ENCODE measurements at places on chromosomes 2 and 18.

DNA sequence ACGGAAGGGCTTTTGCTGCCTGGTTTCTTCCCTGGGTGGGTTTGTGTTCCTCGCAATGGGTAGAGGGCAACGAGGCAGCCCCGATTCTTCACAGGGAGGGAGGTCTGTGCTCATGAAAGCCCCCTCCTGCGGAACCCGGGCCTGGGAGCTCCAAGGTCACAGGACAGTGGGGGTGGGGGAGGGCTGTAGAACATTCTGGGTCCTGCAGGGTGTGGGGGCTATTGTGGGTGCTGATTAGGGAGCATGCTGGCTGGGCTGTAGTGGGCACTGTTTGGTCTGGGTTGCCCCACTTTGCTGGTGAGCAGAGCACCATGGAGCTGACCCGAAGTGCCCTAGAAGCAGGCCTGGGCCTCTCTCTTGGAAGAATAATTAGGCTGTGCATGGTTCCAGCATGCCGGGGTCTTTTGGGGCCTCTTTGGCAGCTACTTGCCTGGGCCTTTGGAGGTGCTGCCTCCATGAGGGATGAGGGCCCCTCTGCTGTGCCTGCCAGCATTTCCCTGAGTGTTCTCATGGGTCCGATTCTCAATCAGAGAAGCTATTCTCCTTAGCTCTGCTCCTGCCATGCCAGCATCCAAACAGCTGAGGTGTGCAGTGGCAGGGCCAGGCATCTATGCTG, 232.2 kb upstream of the HS6ST1 start:
- no peak for DNase-seq

DNA sequence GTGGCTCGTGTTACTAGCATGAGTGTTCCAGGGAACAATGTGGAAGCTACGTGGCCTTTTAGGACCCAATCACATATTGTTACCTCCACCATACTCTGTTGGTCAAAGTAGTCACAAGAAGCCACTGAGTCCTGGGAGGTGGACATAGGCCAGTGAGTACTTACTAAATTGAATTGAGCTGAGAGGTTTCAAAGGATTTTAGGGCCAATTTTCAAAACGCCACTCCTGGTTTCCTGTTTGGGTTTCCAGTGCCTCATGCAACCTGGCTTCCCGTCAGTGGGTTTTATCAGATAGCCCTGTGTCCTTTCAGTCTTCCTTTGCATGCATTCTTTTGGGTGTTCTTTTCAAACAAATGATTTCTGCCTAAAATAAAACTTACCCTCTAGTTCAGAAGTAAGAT, 56.3 kb downstream of the FBLN7 start:
- no peak for DNase-seq

DNA sequence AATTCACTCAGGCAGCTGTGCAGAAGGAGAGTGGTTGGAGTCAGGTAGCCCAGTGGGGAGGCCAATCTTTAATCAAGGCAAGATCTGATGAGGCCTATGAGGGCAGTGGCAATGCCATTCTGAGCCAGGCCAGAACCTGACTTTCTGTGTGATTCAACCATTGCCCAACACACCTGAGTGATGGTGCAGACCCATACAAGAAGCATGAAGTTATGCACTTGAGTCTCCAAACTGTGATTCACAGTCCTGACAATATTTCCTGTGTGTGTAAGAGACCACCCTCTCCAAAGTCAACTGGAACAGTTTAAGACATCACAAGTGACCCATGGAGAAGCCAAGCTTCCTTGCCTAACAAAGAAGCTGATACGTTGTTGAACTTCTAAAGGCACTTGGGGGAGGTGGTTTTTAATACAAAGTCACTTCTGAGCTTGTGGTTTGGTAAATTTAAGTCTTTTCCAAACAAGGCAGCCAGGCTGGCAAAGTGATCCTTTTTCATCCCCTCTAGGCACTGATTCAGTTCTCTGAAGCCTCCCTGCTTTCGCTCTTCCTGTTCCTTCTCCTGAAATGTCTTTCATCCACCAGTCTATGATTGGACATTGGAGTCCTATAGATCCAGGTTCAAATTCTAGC, 49.0 kb downstream of the VSNL1 start:
- no peak for DNase-seq

DNA sequence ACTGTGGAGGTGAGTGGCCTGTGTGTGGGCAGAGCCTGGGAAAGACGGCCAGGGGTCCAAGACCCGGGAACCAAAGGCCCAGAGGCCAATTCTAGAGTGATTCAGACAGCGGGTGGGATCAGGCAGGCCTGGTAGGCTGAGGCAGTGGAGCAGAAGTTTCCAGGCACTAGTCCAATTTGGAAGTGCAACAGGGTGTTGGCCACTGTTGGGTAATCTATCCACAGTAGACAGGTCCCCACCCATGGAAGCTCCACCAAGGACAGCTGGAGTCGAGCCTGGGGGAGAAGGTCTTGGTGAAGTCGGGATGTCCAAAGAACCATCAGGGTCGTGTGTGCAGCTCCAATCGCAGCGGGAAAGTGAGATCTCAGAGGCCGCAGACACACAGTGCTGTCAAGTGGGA, 125.8 kb upstream of the COPS8 start:
- DNase-seq: no peak

- no peak for DNase-seq
These were observed 356.8 kb downstream of the NR4A2 start for GRCh38 chr2:155975734-155976133.

DNA sequence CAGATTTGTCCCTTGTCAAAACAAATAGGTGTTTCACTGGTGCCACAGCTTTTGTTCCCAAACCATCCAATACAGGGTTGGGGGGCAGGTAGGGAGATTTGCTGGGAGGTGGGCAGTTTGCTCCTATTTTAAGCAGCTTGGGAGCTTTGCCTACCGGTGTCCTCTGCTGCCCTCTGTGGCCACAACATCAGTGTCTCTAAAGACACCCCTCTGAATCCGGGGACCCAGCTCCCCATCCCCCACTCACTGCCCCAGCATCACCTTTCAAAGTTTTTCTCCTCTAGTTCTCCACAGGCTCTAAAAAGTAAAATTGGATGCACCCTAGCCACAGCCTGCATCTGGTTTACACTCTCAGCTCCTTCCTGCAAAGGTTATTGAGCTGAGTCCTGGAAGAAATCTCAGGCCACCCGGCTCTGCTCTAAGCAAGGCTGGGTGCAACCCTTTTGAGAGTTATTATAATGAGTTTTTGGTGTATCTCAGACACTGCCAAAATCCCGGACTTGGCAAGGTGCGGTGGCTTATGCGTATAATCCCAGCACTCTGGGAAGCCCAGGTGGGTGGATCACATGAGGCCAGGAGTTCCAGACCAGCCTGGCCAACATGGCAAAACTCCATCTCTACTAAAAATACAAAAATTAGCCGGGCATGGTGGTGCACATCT, 2.9 kb upstream of the EPAS1 start:
- DNase-seq: peak; percentile 31

- no peak for DNase-seq
These were observed 493.2 kb upstream of the FANCL start for GRCh38 chr2:58734365-58734764.

- no peak for DNase-seq
These were observed 198.2 kb downstream of the CYP26B1 start for GRCh38 chr2:71949537-71949798.

DNA sequence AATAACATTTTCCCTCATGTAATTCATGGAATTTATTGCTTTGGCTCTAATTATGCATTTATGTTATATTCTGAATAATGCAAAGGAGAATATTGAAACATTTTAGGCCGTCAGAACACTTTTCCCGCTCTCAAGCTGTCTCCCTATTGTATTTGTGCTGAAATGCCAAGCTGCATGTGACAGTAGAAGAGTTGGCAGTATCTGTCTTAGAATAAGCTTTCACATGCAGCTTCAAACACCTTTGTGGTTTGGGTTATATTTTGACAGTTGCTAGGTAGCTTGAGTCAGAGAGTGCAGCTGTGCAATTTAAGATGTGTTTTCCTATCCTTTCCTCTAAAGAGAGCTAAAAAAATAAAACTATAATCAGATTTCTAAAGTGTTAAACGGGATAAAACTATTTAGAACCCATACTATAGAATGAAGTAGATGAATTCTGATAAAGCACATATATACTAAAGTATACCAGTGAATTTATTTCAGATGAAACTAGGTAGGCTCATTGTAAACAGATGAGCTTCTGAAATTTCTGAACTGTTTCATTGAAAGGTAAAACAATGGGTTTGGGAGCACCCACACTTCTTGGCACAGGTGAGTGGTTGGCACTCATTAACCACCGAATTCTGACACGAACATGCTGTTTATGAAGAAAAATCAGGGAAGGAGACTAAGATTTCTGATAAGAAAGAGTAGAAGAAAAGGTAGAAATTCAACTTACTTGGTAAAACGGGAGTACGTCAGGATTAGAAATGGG, 43.4 kb downstream of the PLCL1 start:
- no peak for DNase-seq

DNA sequence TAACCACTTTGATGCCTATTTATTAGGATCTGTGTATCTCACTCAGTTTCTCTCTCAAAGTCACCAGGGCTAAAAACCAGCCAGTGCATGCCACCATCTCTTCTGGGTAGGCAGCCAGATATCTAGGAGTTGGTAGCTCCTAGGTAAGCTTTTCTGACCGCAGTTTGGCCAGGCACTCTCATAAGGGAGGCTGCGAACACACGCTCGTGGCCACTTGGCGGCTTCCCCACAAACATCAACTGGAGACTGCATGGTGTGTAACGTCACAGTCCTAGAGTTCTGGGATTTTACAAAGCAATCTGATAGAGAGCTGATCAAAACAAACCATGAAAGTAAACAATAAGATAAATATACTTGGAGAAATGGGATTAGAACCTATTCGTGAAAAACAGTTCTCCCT, 424.3 kb upstream of the ACVR2A start:
- DNase-seq: no peak

- DNase-seq: no peak
These were observed 95.5 kb downstream of the LTBP1 start for GRCh38 chr2:33042265-33042664.

- DNase-seq: no peak
These were observed 691.2 kb downstream of the EPHA4 start for GRCh38 chr2:220880623-220881596.

DNA sequence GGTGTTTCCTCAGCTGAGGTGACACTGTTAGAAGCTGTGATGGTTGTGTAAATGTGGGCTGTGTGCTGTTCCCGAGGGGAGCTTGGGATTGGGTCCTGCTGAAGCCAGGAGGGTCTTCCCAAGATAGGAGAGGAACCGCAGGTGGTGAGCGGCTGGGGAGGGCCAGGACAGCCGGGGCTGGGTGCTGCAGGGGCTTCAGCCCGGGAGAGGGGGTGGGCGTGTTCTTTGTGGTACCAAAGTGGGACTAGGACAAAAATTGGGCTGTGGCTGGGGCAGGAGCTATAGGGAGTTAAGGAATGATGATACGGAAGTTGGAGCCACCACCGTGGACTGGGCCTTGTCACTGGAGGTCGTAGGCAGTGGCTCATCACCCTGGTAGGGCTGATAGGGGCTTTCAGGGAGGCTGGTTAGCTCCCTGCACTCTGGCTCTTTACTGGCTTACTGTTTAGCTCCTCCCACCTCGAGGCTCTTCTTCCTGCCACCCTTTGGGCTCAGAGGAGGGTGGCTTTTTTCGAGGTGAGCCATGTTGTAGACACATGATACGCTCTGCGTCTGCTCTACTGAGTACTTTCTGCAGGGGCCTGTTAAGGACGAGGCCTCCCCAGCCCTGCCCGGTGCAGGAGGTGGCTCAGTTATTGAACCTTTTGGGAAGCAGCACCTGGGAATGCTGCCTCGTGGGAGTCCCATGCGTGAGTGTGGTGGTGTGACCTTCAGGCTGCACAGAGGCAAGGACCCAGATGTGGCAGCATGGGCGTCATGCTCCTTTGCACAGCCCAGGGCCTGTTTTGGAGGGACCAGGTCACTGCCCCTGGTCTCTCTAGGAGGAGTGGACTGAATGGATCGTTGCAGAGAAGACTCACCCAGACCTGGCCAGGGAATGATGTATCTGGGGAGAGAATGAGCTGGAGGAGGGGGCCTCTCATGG, 21.6 kb downstream of the ASB1 start:
- no peak for DNase-seq

DNA sequence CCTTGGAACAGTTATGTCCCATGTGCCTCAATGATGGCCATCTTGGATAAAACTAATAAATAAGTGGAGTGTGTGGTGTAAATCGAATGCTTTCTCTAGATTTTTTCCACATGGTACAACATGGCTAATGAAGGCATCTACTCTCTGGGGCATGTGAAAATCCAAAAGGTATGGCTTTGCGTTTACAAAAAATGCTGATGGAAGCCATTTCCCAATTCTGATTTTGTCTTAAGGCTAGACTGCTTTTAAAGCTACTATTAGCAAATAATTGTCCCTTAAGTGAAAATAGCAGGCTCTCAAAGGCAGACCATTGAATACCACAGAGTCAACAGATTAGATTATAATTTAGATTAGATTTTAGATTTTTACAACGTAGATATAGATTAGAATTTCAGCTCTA, 183.7 kb downstream of the LRRTM1 start:
- no peak for DNase-seq

- no peak for DNase-seq
These were observed 312.6 kb downstream of the PTPRM start for GRCh38 chr18:7879717-7880116.

DNA sequence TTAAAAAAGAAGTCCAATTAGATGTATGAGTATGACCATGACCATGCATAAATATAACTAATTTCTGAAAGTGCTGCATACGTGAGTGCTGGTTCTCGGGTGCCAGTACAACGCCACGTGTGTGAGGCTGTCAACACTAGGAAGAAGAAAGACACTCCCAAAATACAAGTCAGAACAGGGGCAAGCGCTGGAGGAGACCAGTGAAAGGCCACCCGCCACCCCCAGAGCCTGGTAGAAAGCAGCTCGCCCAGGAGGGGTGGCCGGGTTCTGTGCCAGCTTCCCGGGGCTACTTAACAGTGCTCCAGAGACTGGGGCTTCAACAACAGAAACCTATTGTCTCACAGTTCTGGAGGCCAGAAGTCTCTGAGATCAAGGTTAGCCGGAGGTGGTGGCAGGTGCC, 147.6 kb downstream of the RTP5 start:
- no peak for DNase-seq

DNA sequence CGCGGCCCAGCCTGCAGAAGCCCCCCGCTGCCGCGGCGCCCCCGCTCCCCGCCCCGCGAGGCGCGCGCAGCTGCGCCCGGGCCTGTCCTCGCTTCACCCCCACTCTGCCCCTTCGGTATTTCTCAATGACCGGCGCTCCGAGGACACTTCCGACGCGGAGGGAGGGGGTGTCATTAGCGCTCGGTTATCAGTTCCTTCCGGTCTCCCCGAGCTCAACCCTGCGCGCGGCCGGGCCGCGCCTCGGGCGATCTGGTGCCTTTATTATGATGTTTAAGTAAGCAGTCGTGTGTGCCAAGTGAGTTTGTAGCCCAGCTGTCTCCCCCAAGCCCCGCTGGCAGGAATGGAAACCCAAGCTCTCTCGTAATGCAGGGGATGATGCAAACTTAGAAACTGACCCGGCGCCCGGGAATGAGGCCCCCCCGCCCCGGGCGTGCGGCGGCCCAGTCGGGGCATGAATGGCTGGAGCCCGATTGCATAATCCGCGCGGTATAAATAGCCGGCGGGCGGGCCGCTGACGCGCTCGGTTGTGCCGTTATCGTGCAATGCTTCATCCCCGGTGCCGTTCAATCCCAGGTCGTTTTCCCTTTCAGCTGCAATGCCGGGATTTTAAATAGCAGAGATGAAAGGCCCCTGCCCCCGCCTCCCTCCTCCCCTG, 3.9 kb upstream of the SPRED2 start:
- no peak for DNase-seq

- no peak for DNase-seq
These were observed 115.6 kb downstream of the LPIN1 start for GRCh38 chr2:11862049-11862448.

- DNase-seq: no peak
These were observed 245.1 kb downstream of the NEDD4L start for GRCh38 chr18:58288921-58289797.

All from stimulated activated CD4-positive, alpha-beta T cell treated with anti-CD3 and anti-CD28 coated beads, Interleukin-15, amount 100 ng/mL, for 48 hours (primary cell).